Activated T-cell treated with anti-CD3 and anti-CD28 coated beads for 24 hours (primary cell): ENCODE measurements at places on chromosomes 1 and 21.
A peak's percentile ranks its signal among the peaks of the same experiment; 100 is the strongest.

DNA sequence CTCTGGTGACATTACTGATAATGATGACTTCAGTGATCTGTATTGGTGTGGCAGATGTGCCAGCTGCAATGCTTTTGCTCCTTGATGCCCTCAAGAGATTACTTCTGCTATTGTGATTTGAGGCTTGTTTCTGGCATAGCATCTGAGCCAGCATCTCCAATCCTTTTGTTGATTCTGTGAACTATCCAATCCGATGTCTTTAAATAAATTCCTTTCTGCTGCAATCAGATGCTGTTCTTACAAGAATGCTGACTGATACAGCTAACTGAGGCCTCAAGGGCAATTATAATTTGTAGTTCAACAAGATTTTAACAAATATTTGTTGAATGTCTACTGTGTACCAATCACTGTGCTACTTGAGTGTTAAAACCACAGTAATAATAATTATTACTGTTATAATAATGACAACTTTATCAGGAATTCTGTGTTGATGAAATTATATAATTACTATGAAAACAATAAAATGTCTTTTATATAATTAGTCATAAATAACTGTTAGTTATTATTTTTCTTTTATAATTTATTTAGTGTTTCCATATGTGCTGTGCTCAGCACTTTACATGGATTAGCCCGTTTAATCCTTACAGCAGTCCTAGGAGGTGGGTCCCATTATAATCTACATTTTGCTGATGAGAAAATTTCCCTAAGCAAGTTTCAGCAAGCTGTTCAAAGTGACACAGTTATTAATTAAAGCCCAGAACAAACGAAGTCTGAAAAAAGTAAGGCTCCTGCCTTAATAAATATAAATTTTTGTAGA is 308.2 kb downstream of the BRINP3 start:
- DNase-seq = no peak

DNA sequence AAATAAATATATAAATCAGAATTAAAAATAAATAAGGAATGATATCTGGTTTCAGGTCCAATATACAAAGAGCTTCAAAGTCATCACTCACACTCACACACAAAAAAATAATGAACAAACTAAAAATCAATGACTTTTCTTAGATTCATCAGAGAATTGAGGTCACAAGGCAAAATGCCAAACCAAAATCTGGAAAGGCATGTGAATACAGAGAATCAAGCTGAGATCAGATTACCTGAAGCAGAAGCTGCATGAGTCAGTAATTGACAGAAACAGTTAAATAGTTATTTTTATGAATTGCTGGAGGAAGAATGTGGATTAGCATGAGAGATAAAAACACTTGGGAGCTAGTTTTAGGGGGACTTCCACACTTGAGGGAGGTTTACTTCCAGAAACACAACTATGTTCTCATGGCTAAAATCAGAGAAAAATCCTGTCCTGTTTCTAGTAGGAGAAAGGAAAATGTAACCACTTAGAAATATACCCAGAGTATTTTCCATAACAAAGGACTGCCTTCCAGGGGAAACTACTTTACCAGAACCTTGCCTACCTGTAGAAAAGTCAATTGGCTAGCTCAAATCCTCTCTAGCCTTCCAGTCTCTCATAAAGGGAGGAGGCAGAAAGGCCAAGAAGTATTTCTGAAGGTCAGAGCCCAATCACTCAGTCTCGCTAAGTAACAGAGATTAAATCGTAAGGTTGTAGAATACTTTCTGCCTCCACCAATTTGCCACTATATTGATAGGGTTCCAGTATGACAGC is 536.6 kb upstream of the NR5A2 start:
- DNase-seq = no peak

DNA sequence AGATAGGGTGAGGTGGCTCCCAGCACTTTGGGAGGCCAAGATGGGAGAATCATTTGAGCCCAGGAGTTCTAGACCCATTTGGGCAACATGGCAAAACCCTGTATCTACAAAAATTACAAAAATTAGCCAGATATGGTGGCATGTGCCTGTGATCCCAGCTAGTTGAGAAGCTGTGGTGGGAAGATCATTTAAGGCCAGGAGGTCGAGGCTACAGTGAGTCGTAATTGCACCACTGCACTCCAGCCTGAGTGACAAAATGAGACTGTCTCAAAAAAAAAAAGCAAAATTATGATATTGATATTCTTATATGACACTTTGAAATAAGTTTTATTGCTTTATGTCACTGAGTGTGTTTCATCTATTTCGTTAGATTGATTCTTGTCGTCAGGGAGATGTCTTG is 7.4 kb downstream of the ACADM start:
- no peak for DNase-seq

DNA sequence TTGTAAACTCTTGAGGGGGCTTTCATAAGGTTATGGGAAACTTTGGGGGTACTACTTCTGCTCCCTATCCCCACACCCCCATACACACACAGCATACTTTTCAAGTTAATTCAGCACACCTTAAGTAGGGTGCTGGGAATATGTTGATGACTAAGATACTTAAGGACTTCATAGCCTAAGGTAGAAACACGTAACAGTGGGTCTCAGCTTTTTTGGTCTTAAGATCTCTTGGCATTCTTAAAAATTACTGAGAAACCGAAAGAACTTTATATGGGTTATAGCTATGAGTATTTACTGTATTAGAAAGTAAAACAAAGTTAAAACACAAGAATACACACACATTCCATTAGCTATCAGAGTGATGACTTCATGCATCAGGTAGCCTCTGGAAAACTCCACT is 2.1 kb downstream of the OTUD3 start:
- no peak for DNase-seq

GRCh38 chr21:15514073-15514946 is 215.5 kb upstream of the USP25 start:
- DNase-seq = peak; percentile 35

DNA sequence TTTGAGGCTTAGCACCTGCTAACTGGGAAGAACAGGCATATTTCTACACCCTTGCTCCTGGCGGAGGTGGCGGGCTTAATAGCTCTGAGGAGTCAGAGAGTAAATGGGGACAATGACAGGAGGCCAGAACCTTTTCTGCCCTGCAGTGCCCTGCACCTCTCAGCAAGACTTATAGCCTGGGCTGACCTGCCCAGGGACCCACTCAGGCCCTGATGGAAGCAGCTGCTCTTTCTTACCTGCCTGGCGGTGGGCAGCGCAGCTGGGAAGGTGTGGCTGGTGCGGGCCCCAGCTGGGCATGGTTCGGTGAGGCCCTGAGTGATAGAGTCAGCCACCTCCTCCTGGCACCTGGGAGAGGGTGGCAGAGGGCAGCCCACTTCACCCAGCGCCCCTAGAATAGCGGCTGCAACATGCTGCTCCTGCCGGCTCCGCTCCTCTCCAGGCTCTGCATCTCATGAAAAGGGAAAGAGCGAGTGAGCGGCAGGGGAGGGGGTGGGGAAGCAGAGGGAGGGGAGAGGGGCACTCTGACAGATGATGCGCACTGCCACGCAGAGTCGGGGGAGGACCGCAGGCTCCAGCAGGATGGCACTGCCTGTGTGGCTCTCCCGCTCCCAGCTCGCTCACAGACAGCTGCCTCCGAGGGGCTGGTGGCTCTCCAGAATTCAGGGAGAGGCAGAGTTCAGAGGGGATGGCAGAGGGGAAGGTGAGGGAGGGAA is at the start of gene RGS8:
Gene RGS8, minus strand, starts transcription at position 472 of the 713 bp plus-strand sequence. CDS start 14,938 bp downstream, outside the sequence.
- no peak for DNase-seq

DNA sequence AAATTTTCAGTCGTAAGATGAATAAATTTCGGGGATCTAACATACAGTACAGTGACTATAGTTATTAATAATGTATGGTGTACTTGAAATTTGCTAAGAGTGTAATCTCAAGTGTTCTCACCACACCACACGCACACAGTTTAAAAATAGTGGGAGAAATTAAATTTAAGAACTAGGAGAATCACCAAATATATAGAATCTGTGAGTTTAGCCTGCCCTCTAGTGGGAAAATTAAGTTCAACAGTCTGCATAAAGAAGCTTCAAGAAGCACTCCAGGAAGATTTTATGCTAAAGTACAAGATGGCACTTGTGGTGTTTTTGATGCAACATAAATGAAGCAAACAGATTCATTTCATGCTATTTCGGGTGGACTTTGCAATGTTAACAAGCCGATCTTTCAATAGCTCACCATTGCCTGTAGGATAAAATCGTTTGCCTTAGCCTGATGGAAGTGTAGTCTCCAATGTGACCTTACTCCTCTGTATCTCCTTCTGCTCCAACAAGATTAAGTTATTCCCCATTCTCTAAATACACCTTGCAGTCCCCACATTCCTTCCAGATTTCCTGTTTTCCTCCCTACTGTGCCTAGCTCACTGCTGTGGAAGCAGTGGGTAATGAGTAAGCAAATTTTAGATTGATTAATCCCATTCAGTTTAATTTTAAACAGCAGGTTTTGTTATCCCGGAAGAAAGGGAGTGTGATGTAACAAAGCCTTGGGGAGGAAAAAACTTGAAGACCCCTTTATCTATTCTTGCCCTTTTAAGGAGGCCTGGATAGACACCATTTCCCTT is 8.7 kb upstream of the PIK3C2B start:
- no peak for DNase-seq

DNA sequence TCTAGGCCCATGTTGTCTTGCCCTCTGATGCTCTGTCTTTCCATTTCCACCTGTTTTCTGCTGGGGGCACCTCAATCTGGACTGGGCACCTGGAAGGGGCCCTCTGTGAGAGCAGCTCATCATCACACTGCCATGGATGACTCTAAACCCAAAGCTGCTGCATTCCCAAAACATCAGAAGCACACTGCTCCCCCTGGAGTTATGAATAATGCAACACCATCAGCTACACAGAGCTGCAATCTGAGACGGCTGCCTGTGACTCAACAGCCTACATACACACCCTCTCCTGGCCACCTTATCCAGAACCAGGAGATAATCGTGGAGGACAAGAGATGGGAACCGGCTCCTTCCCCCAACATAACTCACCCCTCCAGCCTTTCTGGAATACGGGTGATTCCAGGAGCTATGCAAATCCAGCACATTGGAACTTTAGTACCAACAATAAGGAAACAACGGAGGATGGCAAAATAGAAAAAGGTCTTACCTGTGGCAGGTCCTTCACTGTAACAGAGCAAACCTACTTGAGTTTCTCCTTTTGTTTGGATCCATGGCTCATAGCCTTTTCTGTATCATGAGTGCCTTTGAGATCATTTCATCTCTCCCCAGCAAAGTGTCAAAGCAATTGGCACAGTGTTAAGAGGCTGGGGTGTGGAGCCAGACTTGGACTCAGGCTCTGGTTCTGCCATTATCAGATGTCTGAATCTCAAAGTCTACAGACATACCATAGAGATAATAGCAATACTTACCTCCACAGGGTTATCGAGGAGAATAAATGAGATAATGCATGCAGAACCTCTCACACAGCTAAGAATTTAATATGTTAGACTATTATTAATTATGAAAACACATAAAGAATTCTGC is 29.3 kb downstream of the AK2 start:
- no peak for DNase-seq

- no peak for DNase-seq
Measured at GRCh38 chr1:46653405-46653958, 14.7 kb downstream of the ATPAF1 start.
